Ascending aorta (tissue), 2 donors: ENCODE measurements at places on chromosomes 3 and 15. TPM values are rescaled to one million over a fixed set of nuclear protein-coding genes. Genes with fewer than 3 reads are reported as not detected.

The TMC3 gene
- not detected for total RNA-seq

The B3GNT5 gene
- 0.11 TPM for total RNA-seq

The CCR1 gene
- total RNA-seq = 10.2 TPM

GRCh38 chr15:25683911-25684310 lies 179.2 kb downstream of the ATP10A start:
- no peaks in the 10 kb centered on the region for H3K27me3 ChIP-seq
- no peak overlapping the region for H3K4me3 ChIP-seq
- H3K27ac ChIP-seq = peak overlapping the region; percentile 88
- DNase-seq = no peak
- H3K36me3 ChIP-seq = peaks cover 31% of the 10 kb centered on the region

- H3K4me3 ChIP-seq = no peak overlapping the region
- H3K4me1 ChIP-seq = no peaks in the 10 kb centered on the region
- H3K27ac ChIP-seq = no peak overlapping the region
- DNase-seq = no peak
These were observed 497.7 kb downstream of the OCA2 start for GRCh38 chr15:27601239-27601960.

DNA sequence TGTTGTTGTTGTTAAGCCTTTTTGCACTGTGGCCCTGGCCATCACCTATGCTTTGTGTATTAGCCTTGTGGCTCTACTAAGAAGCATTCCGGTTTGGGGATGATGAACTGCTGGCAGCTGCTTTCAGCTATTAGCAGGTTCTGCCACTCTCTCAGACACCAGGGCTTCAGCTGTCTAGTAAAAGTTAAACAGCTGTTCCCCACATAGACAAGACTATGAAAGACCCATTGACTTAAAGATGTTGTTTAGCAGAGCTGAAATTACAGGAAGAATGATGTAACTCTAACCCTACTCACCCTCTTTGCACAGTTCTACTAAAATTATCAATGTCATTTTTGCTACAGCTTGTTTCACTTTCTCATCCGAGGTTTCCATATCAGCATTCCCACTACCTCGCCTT lies 131.2 kb upstream of the CGNL1 start:
- DNase-seq = no peak
- H3K36me3 ChIP-seq = peaks cover 17% of the 10 kb centered on the region
- no peaks in the 10 kb centered on the region for H3K27me3 ChIP-seq
- no peak overlapping the region for H3K27ac ChIP-seq
- no peaks in the 10 kb centered on the region for H3K4me1 ChIP-seq

- no peak overlapping the region for H3K4me3 ChIP-seq
- no peak for DNase-seq
- H3K27ac ChIP-seq = no peak overlapping the region
- H3K4me1 ChIP-seq = no peaks in the 10 kb centered on the region
- H3K27me3 ChIP-seq = no peaks in the 10 kb centered on the region
- no peaks in the 10 kb centered on the region for H3K36me3 ChIP-seq
These were observed 7.8 kb upstream of the NUP210 start for GRCh38 chr3:13427662-13428603.

- H3K27me3 ChIP-seq = no peaks in the 10 kb centered on the region
- no peak overlapping the region for H3K4me3 ChIP-seq
- no peaks in the 10 kb centered on the region for H3K4me1 ChIP-seq
- DNase-seq = no peak
These were observed 55.2 kb downstream of the ITPR1 start for GRCh38 chr3:4548356-4548755.

- no peak overlapping the region for H3K4me3 ChIP-seq
- no peaks in the 10 kb centered on the region for H3K27me3 ChIP-seq
- no peaks in the 10 kb centered on the region for H3K36me3 ChIP-seq
- H3K4me1 ChIP-seq = no peaks in the 10 kb centered on the region
- H3K27ac ChIP-seq = no peak overlapping the region
- no peak for DNase-seq
These were observed 216.0 kb upstream of the ZBTB20 start for GRCh38 chr3:115363071-115363470.

DNA sequence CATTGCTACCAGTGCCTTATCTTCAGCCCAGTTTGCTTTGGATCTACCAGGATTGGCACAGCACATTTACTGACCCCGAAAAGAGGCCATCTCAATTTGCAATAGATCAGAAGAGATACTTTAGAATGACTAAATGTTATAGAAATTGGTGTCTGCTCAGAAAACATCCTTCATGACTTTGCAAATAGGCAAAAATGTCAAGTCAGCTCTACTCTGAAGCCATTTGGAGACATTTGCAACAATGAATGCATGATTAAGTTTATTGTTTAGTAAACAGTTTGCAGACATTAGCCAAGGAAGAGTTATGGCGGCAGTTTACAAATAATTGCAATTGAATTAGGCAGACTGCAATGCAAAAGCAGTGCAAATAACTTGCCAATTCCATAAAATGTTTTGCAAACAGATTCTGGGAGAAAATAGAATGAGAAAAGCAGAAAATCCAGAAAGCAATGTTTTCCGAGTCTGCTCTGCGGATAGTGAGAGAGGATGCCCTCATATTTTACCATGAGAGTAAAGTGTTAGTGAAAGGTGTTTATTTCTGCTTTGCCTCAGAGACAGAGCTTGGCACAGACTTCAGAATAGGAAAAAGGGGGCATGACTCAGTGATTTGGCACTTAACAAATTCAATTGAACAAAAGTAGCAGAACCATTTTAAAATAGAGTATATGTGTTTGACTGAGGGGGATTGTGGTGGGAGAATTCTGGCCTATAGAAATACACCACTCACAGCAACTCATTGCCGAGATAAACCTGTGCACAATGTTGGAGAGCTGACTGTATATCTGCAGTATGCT lies 334.9 kb upstream of the NR2F2 start:
- H3K27me3 ChIP-seq = no peaks in the 10 kb centered on the region
- DNase-seq = no peak
- H3K36me3 ChIP-seq = no peaks in the 10 kb centered on the region
- H3K4me3 ChIP-seq = no peak overlapping the region
- no peaks in the 10 kb centered on the region for H3K4me1 ChIP-seq

DNA sequence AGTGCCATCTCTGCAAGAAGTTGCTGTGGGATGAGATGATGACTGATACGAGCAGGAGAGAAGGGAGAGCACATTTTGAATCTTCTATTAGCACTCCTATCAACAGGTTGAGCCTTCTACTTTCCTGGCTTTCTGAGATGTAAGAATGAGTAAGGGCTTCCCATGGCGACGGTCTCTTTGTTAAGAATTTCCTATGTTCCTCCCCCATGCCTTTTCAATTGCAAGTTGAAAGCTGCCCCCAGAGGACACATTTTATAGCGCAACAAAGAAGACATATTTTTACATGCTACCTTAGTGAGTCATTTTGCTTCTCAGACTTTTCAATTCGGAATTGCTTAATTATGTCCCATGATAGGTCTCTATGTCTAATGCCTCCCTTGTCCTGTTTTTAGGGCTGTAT lies 71.3 kb upstream of the LRTM1 start:
- no peak for DNase-seq
- peaks cover 3% of the 10 kb centered on the region for H3K4me1 ChIP-seq
- H3K4me3 ChIP-seq = no peak overlapping the region
- no peak overlapping the region for H3K27ac ChIP-seq

DNA sequence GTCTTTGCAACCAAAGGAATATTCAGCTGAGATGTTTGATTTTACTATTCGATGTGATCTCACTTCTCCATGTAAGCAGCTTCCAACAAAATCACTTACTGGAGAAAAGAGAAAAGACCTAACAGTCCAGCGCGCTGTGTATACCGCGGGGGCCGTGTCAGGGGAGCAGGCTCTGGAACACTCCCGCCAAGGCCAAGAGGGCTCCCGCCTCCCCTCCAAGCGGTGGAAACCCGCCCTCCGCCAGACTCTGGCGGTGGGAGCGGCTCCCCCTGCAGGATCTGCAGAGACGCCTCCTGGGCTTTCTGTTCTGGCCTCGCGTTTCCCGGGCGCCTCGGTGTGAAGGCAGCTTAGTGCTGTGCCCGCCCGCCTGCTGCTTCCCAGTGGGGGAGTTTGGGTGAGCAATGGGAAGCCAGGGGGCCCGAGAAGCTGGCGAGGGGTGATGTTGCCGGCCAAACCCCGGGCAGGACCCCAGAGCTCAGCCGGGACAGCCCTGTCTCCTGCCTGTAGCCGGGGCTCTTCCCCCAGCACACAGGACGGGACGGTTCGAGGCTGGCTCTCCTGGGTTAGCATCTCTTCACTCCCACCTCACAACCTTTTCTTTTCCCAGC lies 36.3 kb downstream of the CHST14 start:
- no peaks in the 10 kb centered on the region for H3K4me1 ChIP-seq
- H3K36me3 ChIP-seq = no peaks in the 10 kb centered on the region
- no peak overlapping the region for H3K27ac ChIP-seq
- H3K4me3 ChIP-seq = peak overlapping the region; percentile 57
- DNase-seq = no peak
